Urothelium cell line (cell line): ENCODE measurements at places on chromosomes 2 and 18.

GRCh38 chr2:76821731-76822130 lies 700.4 kb downstream of the LRRTM4 start:
- no peak for DNase-seq

DNA sequence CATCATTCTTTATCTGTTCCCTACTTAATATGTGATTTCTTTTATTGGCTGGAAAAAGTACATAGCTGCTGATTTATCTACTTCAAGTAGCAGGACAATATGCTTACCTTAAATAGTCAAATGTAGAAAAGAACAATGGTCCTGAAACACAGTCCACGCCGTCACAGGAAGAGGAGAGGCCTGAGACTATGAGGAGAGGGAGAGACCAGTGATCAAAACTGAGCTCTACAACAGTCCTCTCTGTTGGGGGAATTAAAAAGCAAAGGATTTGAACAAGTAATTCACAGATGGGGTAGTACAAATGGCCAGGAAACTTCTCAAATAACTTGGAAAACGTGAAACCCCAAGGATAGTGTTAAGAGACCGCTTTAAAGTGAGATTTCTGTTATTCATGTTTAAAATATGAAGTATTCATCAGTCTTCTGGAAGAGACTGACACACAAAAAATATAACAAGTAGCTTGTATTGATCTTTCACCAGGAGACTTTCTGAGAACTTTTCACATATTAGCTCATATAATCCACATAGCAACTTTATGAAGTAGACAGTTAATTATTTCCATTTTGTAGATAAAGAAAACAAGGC lies 20.2 kb downstream of the SCYGR8 start:
- DNase-seq, result no peak

- DNase-seq, result no peak
Observed at GRCh38 chr2:138780908-138781307, 718 bp upstream of the NXPH2 start.

GRCh38 chr2:51350100-51350499 lies 318.2 kb upstream of the NRXN1 start:
- no peak for DNase-seq
